DMS53 (cell line): ENCODE measurements at places on chromosomes 12 and 14.

DNA sequence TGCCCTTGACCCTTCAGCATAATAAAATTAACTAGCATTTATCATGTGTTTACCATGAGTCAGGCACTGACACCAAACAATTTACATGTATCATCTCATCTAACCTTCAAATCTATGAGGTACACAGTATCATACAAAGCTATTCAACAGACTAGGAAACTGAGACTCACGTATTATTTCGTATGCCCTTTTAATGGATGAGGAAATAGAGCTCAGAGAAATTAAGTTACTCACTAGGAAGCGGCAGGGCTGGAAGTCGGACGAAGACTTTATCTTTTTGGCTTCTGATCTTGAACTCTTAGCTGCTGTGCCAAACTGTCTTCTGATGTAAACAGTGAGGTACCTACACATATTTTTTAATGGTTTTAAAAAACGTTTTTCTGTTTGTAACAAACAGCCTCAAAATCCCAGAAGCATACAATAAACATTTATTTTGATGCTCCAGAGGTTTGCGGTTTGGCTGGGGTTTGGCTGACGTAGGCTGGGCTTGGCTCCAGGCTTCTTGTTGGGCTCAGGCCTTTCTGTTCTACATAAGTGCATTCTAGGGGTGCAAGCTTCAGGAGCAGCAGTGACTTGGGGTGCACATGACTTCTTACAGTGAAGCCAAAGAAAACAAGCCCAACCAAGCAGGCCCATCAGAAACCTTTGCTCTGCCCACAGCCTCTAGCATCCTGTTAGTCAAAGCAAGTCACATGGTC is 184.7 kb downstream of the TBX5 start:
- no peak for DNase-seq

DNA sequence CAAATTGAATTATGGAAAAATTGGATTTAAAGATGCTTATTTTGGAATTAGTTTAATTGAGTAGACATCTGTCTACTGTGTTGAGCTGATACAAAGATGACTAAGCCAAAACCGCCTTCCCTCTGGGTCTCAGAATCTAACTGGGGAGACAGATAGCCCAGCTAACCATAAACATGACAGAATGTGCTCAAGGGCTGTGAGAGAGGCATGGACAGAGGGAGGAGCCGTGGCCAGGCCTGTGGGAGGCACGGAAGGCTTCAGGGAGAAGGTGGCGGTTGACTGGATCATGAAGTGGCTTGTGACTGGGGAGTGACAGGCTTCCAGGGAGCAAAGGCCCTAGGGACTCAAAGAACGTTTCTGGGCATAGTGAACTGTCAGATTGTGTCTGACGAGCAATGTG is 74.6 kb downstream of the DACT1 start:
- no peak for DNase-seq

GRCh38 chr14:77067632-77068516 is 30.2 kb upstream of the CIPC start:
- DNase-seq: peak; percentile 85

DNA sequence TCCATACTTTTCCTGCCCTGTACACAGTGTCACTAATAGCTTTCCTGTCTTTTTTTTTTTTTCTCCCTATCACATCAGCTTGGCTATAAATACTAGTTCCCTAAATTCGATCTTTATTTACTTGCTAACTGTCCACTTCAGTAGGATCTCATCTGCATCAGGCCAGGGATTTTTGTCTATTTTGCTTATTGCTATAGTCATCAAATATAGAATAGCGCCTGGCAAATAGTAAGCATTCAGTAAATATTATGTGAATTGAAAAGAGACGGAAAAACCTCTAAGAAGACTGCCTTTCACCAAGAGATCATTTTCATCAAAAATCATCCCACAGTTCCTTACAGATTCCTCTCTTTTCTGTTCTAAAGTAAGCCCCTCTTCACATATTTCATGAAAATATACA is 429.1 kb downstream of the FLRT2 start:
- no peak for DNase-seq

DNA sequence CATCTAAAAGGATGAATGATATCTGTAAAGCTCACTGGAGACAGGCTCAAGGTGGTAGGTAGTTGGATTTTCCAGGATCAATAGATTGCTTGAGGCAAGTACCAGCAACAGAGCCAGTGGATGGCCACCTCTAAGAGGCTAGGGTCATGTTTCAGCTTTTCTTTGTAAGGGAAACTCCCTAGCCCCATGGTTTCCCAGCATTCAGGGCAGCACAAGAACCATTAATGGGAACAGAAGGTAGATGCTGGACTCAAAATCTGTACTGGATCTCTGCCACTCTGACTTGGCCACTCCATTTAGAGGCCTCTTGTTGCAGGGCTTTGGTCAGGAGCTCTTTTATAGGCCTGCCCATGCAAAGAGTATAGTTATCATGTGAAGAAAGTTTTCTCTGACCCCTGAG is 76.1 kb upstream of the DYRK2 start:
- no peak for DNase-seq

DNA sequence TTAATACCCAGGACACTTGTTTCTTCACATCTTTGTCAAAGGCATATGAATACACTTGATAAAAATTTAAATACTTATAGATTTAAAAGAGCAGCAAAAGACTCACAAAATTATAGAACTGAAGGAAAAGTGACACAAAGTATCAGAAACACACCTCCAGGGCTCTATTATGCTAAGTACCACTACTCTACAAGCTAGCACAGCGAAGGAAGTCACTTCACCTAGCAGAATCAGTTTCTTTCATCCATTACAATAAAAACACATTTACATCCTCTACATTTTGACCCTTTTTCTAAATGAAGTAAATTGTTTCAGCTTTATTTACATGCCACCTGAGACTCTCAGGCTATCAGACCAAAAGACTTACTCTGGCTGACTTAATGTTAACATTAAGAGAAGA is 26.6 kb upstream of the PTPRB start:
- DNase-seq: no peak

GRCh38 chr12:100995771-100996170 is 201.2 kb downstream of the ANO4 start:
- DNase-seq: no peak

GRCh38 chr14:77812028-77812427 is 12.1 kb downstream of the ADCK1 start:
- DNase-seq: no peak

DNA sequence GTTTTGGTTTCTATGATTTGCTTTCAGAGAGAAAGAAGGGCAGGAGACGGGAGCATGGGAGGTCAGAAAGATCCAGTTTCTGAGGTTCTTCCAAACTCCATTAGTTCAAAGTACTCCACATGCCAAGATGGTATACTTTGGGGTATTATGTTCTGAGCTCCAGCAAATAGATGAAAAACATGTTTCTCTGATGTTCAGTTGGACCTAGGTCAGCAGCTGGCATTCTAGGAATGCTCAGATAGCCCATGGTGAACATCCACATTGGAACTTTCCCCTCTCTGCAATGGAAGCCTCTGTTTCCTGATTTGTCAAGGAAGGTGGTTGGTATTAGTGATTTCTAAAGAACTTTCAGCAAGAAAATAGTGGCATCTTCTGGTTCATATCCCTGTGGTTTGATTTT is 257.5 kb downstream of the KTN1 start:
- no peak for DNase-seq

- DNase-seq: no peak
These were observed 199.0 kb downstream of the BCL11B start for GRCh38 chr14:99072956-99073355.

DNA sequence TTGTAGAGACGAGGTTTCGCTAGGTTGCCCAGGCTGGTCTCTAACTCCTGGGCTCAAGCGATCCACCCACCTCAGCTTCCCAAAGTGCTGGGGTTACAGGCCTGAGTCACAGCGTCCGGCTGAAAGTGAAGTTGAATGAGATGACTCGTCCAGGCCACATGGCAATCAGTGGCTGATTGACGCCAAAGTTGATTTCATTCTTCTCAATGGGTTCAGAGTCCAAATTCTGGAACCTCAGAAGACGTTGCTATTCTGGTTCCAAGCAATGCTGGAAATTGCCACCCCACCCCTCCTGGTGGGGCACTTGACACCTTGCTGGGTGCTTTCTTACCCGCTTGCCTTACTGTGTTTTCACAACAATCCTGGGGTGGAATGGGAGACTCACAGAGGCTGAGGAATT is 14.9 kb downstream of the ABCB9 start:
- peak; percentile 62 for DNase-seq

DNA sequence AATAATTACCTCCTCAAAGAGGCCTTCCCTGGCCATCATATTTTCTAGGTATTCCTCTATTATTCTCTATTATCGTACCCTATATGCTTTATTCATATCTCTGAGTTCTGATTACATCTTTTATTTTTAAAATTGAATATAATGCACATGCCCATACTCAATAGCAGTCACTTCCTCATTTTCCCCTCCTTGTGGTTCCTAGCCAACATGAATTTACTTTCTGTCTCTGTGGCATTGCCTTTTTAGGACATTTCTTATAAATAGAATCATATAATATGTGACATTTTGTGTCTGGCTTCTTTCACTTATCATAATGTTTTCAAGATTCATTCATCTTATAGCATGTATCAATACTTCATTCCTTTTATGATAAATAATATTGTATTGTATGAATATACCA is 74.4 kb upstream of the TRHDE start:
- DNase-seq: no peak

- DNase-seq: no peak
These were observed 82.7 kb downstream of the FUT8 start for GRCh38 chr14:65495196-65495595.

DNA sequence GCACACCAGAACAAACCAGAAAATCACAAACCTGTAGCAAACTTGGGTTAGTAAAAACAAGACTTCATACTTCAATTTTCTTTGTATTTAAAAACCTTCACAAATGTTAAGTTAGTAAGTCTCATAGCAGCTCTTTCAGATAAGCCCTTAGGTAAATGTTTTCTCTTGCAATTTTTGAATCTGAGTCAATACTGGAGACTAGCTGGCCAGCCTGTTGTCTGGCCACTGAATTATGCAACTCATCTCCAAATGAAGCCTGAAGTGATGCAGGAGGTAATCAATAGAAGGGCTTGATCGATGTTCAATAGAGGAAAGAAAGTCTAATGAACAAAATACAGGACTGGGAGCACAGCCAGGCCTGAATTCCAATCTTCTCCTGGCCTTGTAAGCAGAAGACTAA is 465.2 kb downstream of the LRIG3 start:
- no peak for DNase-seq

DNA sequence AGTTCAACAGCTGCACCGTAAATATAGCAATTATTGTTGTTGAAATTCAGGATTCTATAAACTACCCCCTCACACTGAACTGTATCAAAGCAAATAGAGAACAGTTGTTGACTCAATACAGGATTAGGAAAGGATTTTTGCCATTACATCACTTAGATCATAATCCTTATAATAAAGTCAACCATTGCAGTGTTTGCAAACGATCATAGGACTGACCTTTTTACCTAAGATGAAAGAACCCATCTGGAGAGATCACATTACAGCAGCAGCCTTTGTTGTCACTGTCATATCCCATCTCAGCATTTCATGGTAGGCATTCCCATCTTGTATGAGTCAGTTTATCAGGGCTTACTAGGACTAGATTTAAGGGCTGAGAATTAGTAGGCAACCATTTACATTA is 96.1 kb downstream of the IPO8 start:
- DNase-seq: peak; percentile 100

DNA sequence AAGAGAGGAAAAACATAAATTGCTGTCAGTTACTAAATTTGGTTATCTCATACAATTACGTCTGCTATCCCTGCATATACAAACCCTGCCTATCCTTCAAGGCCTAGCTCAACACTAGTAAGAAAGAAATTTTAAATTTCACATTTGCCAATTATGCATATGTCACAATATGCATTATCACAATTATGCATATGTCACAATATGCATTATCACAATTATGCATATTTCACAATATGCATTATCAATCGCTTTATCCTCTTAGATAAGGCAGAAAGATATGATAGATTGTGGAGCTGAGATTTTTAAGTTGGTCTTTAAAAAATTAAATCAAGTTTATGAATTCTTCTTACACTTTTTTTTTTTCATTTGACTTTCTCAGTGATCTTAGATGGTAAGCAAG is 195.0 kb upstream of the ABCD2 start:
- DNase-seq: no peak

- DNase-seq: peak; percentile 4
These were observed 185.0 kb downstream of the DPF3 start for GRCh38 chr14:72708708-72709475.

DNA sequence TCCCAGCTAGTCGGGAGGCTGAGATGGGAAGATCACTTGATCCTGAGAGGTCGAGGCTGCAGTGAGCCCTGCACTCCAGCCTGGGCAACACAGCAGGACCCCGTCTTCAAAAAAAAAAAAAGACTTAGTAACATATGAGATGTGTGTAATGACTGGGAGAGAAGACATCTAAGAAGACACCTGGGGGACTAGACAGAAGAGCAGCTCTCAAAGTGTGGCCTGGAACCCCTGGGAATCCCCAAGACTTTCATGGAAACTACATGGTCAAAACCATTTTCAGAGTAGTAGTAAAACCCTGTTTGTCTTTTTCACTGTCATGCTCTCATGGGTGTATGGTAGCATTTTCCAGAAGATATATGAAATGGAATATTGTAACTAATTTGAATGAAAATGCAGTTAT is 45.3 kb downstream of the R3HDM2 start:
- DNase-seq: no peak

DNA sequence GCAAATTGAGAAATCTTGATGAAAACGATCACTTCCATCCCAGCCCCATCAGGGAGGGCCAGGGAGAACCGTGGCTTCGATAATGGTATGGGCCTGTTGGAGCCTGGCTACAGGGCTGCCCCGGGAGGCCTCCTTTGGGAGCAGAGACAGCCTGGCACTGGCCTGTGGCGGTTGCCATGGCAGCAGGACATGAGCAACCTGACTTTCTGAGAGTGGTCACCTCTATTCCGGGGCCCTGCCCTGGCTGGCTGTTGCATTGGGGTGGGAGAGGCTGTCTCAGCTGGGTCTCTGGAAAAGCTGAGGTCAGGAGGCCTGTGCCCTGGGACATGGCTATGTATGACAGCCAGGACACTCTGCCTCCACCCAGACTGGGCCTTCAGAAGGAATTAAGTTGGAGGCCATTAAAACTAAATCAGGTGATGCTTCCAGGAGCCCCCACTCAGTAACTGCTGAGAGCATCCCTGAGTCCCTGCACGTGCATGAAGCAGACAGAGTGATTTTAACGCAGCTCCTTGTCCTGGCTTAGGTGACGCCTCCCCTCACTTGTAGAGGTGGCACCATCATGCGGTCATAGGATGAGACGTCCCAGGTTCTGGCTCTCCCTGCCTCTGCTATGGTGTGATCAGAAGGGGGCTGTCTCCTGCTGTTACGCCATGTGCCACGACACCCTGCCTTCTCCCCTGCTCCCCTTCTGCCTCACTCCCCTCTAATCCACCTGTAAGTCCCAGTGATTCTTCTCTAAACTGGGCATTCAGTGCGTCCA is 126.3 kb downstream of the SLC25A47 start:
- DNase-seq: no peak
